Glutamatergic neuron (in vitro differentiated cells): ENCODE measurements at places on chromosomes 16 and 17. TPM values are rescaled to one million over a fixed set of nuclear protein-coding genes. Genes with fewer than 3 reads are reported as not detected.

- DNase-seq = peak; percentile 49
Measured at GRCh38 chr17:4304417-4305027, 40.7 kb upstream of the ANKFY1 start.

DNA sequence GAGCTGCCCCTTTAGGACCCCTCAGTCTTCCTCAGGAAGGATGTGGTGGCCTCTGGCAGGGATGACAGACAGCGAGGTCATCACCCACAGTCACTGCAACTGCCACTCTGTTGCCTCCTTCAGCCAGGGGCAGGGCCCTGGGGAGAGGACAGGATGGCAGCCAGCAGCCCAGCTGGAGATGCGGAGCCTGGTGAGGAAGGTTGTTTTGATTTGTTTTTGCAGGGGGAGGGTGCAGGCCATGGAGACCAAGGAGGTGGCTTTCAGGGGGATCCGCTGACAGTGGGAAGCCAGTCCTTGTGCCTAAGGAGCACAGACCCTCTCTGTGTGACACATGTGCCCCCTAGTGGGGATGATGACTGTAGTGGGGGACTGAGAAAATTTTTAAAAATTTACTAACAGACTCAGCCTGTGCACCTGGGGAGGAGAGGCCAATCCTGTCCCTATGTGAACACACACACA, 7.4 kb downstream of the PRCD start:
- DNase-seq = peak; percentile 77

- DNase-seq = peak; percentile 79
Measured at GRCh38 chr16:57775661-57776469, 26.4 kb downstream of the KIFC3 start.

- DNase-seq = peak; percentile 73
Measured at GRCh38 chr16:67177743-67178699, 5.7 kb downstream of the MATCAP1 start.

GRCh38 chr16:89473791-89474414, 16.5 kb downstream of the ANKRD11 start:
- no peak for DNase-seq

DNA sequence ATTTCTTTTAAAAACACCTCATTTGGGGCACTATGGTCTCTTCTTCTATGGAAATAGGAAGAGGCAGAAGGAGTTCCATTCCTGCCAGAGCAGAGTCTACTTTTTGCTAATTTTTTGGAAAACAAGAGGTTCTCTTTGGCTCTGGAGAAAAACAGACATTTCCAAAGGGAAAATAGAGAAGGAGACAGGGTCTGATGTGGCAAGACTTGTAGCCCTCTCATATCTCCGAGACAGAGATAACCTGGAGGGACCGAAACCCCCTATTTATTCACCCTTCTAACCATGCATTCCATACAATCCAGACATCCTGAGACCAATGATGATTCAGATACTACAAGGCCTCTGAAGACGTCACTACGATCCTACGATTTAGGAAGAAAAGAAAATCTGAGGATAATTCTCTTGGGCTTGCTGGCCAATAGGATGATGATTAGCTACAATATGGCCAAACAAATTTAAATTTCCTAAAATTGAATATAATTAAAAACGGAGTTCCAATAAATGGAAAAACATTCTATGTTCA, 70.2 kb downstream of the HIC1 start:
- DNase-seq = no peak

DNA sequence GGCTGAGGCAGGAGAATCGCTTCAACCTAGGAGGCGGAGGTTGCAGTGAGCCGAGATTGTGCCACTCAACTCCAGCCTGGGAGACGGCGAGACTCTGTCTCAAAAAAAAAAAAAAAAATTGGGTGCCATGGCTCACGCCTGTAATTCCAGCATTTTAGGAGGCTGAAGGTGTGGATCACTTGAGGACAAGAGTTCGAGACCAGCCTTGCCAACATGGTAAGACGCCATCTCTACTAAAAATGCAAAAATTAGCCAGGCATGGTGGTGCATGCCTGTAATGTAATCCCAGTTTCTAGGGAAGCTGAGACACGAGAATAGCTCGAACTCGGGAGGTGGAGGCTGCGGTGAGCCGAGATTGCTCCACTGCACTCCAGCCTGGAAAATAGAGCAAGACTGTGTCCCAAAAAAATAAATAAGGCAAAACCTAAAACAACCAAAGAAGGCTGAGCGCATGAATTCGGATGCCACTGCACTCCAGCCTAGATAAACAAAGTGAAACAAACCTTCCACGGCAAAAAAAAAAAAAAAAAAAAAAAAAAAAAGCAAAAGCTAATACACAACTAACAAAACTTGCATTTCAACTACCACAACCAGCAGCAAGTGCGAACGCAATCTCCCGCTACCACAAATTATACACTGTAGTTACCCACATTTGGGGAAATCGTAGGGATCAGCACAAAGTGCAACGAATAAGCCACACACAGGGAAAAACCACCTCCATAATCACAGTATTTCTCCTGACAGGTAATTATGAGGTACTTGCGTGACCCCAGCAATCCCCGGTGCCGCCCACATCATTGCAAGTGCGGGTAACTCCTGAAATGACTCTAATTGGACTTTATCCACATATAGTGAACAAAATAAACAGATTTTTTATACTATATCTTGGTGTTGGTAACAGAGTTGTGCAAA, 25.6 kb downstream of the TEX14 start:
- no peak for DNase-seq

The MAP2K6 gene
- 28.3 TPM for total RNA-seq

The CLEC10A gene
- total RNA-seq = not detected

The SNX20 gene
- not detected for total RNA-seq

The UMOD gene
- not detected for total RNA-seq

The KRT33A gene
- not detected for total RNA-seq

The EMP2 gene
- total RNA-seq = 27.8 TPM

The AP2B1 gene
- total RNA-seq = 316 TPM

The MYH13 gene
- total RNA-seq = not detected
